A549 treated with CpdA at 1 μM for 4 hours (cell line): ENCODE measurements at places on chromosomes 6 and 20. TPM values are rescaled to one million over a fixed set of nuclear protein-coding genes. Genes with fewer than 3 reads are reported as not detected.

The MRPL2 gene
- total RNA-seq, result 53.6 to 63.0 TPM (median 58.7 TPM) in 5 replicates

The TRIM31 gene
- 1.2 to 2.1 TPM (median 2.1 TPM) in 5 replicates for total RNA-seq

The MYLK2 gene
- total RNA-seq, result 0.61 to 0.87 TPM (median 0.66 TPM) in 5 replicates

The NRSN2 gene
- total RNA-seq, result 56.4 to 63.1 TPM (median 60.3 TPM) in 5 replicates

The STK38 gene
- total RNA-seq, result 19.3 to 21.4 TPM (median 20.1 TPM) in 5 replicates

The VSX1 gene
- 0.49 to 0.90 TPM (median 0.77 TPM) in 5 replicates for total RNA-seq

The TINAG gene
- 0.08 to 0.59 TPM in 2 of 5 replicates, not detected in the others for total RNA-seq

The CNBD2 gene
- total RNA-seq, result 4.3 to 6.4 TPM (median 5.5 TPM) in 5 replicates

The TFAP2C gene
- total RNA-seq, result 12.8 to 17.1 TPM (median 15.8 TPM) in 5 replicates

The TNF gene
- total RNA-seq, result 0.06 to 0.13 TPM (median 0.07 TPM) in 3 of 5 replicates, not detected in the others

The BMP6 gene
- 12.4 to 19.8 TPM (median 17.9 TPM) in 5 replicates for total RNA-seq

The EDN3 gene
- total RNA-seq, result 0.03 to 0.10 TPM (median 0.08 TPM) in 3 of 5 replicates, not detected in the others

The PCED1A gene
- total RNA-seq, result 20.5 to 32.2 TPM (median 30.2 TPM) in 5 replicates

The CASS4 gene
- total RNA-seq, result 0.03 to 0.09 TPM (median 0.08 TPM) in 3 of 5 replicates, not detected in the others

The SLC16A10 gene
- 0.18 to 0.52 TPM (median 0.33 TPM) in 5 replicates for total RNA-seq

The RTN4IP1 gene
- total RNA-seq, result 8.2 to 10.8 TPM (median 8.9 TPM) in 5 replicates

The ALDH5A1 gene
- 6.8 to 8.3 TPM (median 7.6 TPM) in 5 replicates for total RNA-seq

The PRR18 gene
- 0.11 to 0.25 TPM (median 0.17 TPM) in 5 replicates for total RNA-seq

The ULBP3 gene
- total RNA-seq, result 3.6 to 4.0 TPM (median 3.7 TPM) in 5 replicates

The UNC5CL gene
- total RNA-seq, result 0.20 to 0.40 TPM (median 0.34 TPM) in 5 replicates

The CDH4 gene
- 6.0 to 9.2 TPM (median 8.7 TPM) in 5 replicates for total RNA-seq

The AKAP12 gene
- total RNA-seq, result 68.2 to 140 TPM (median 103 TPM) in 5 replicates

The GSTA3 gene
- total RNA-seq, result not detected in 5 replicates

The KIF25 gene
- 0.07 to 0.15 TPM in 2 of 5 replicates, not detected in the others for total RNA-seq

The C2 gene
- 0.19 to 0.66 TPM (median 0.27 TPM) in 5 replicates for total RNA-seq

The IL17F gene
- not detected in 5 replicates for total RNA-seq

The LGSN gene
- 3.5 to 4.8 TPM (median 4.0 TPM) in 5 replicates for total RNA-seq

The APOM gene
- total RNA-seq, result 1.8 to 4.8 TPM (median 3.2 TPM) in 5 replicates

The CEP250 gene
- 20.2 to 29.3 TPM (median 27.1 TPM) in 5 replicates for total RNA-seq

The ID4 gene
- total RNA-seq, result 1.2 to 2.6 TPM (median 2.1 TPM) in 5 replicates

The XKR7 gene
- under 0.01 to 0.02 TPM in 2 of 5 replicates, not detected in the others for total RNA-seq

The L3MBTL1 gene
- 0.85 to 1.6 TPM (median 1.3 TPM) in 5 replicates for total RNA-seq

The HAO1 gene
- total RNA-seq, result not detected in 5 replicates

The OLIG3 gene
- total RNA-seq, result not detected in 5 replicates

The SLC22A23 gene
- 8.4 to 12.1 TPM (median 10.6 TPM) in 5 replicates for total RNA-seq

The TMEM151B gene
- total RNA-seq, result 0.01 to 0.04 TPM in 2 of 5 replicates, not detected in the others
